ENCODE measurements at places on chromosomes 6 and 20.

GRCh38 chr6:111267764-111268333, 180.5 kb downstream of the SLC16A10 start:
- no peak for DNase-seq

GRCh38 chr6:74939721-74940620, 265.9 kb downstream of the COL12A1 start:
- DNase-seq, result no peak

DNA sequence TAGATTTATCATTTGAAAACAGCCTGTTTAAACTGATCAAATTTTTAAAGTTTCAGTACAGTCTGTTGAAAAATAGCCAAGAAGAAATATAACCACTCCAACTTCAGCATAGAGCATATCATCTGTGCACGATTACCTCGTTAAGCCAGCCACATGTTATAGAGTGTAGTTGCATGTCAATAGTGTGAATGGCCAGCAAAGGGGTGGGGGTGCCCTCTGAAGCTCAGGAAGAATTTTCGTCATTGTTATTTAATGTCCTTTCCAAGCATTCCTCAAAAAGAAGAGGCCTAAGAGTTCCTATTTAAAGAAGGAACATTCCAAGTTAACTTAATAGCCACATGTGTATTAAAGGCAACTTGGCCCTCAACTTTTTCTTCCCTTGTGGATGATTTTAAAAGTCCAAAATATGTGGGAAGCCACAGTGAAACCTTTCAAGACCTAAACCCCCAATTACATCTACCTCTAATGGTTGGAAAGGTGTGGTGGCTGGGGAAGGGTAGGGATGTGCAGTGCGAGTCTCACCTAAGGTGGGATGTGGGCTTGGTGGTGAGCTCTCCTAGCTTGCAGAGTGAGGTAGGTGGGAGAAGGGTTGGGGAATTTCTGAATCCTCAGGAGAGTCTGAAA, 1.8 kb upstream of the CCN2 start:
- no peak for DNase-seq

GRCh38 chr20:38001173-38001875, 31.9 kb downstream of the TTI1 start:
- no peak for DNase-seq

GRCh38 chr20:6058684-6059295, 4.9 kb upstream of the LRRN4 start:
- DNase-seq, result no peak
